Diencephalon (tissue), 1 donor: ENCODE measurements at places on chromosomes 3 and 15. TPM values are rescaled to one million over a fixed set of nuclear protein-coding genes. Genes with fewer than 3 reads are reported as not detected.

The CHMP2B gene
- total RNA-seq, result 63.0 TPM

The B3GALNT1 gene
- total RNA-seq, result 225 TPM

The AMT gene
- total RNA-seq, result 3.9 TPM

The CADPS gene
- 370 TPM for total RNA-seq

The PDIA3 gene
- total RNA-seq, result 67.1 TPM

The OSTN gene
- total RNA-seq, result 0.92 TPM

The GXYLT2 gene
- 6.0 TPM for total RNA-seq

The BCL2A1 gene
- 3.0 TPM for total RNA-seq

The UACA gene
- total RNA-seq, result 22.4 TPM

The GASK1A gene
- 9.9 TPM for total RNA-seq

The CTXND1 gene
- 4.2 TPM for total RNA-seq

The RAD51 gene
- total RNA-seq, result 1.8 TPM

The ALS2CL gene
- total RNA-seq, result 2.1 TPM

The PPM1L gene
- total RNA-seq, result 78.7 TPM

The ESYT3 gene
- total RNA-seq, result 4.4 TPM

The CGNL1 gene
- total RNA-seq, result 11.3 TPM

The INKA1 gene
- total RNA-seq, result 5.1 TPM

The SNX4 gene
- total RNA-seq, result 84.7 TPM

The ILDR1 gene
- not detected for total RNA-seq

The TRIM71 gene
- total RNA-seq, result 3.0 TPM
